Kasumi-1 (cell line): ENCODE measurements at places on chromosomes 3 and 15.

DNA sequence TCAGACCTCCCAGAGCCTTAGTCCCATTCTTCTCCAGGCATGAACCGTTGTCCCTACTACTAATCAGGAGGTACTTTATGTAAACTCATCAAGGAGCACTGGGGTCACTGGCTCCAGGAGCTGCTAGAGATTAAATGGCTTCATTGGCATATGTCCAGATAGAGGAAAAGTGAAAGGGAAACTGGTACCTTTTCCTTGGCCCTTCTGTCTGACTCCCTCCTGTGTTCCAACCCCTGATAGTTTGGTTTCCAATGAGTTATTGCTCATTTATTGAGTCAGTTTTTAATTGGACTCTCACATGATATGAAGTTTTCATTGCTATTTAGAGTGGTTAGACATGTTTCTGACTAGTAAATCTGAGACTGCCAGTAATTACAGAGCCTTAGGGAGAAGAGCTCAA, 130.5 kb upstream of the BFSP2 start:
- no peak for DNase-seq

DNA sequence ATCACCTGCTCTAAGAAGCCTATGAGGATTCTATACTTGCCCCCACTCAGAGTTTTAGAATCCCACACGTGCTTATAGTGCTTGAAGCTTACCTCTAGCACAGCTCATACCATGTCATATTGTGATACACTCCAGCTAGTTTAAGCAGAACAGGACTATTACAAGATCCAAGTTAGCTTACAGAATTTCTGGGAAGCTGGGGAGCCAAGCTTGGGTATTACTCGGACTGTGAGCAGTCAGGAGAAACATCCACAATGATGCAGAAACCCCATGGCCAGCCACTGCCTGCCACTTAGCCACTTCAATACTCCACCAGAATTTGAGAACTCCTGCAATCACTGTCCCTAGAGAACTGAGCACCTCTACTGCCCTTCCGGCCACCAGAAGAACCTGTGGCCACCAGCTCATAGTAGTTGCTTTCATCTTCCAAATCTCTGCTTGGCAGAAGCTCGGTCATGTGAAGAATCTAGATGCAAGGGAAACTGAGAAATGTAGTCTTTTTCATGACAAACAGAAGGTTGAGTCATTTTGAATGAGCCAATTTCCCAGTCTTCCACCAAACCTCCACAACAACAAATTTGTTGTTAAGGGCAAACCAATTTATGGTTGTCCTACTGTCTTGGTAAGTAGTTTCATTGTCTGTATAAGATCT, 27.7 kb upstream of the SSR3 start:
- no peak for DNase-seq

- DNase-seq, result no peak
Observed at GRCh38 chr15:80659375-80659774, 35.7 kb upstream of the ABHD17C start.

DNA sequence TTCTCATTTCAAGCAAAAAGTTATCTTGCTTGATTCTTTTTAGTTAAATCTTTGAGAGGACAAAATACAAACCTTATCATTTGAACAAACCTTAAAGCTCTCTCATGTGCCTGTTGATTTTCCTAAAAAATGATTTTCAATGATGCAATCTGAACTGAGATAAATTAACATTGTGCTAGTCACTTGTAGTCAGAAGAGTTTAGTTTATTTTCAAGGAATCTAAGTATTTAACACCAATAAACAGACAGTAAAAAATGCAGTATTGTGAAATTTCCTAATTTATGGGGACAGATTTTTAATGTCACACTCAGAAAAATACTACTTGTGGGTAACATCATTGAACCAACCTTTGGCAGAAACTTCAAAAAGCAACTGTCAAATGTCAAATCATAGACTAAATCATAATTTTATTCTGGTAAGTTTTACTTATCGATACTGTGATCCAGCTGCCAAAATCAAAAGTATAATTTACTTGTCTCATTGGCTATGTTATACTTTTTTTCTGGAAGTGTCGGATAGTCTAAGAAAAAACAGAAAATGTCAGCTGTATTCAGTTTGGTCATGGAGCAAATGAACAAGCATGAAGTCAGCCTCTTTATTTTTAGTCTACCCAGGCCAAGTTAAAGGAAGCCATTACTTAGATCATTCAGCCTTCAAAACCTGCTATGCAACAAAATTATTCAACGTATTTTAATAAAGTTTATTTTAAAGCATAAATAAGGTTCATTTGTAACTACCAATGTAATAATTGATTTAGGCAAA, 52.4 kb upstream of the FNDC3B start:
- DNase-seq, result no peak

GRCh38 chr3:157125101-157125500, 34.8 kb downstream of the CCNL1 start:
- DNase-seq, result no peak

DNA sequence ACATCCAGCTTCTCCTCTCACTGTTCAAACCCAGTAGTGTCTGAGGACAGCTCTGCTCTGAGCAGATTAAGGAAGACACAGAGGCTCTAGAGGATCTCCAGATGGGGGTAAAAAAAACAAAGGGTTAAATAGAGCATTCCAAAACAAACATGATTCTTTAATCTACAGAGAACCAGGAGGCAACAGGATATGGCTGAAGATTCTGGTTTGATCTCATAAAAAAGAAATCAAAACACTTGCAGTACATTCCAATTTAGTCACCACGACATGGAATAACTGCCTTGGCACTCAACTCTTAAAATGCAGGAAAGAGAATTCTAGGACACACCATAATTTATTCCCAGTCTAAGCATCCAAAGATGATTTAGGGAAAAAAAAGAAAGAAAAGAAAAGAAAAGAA, 32.0 kb downstream of the TM4SF4 start:
- no peak for DNase-seq

- DNase-seq, result no peak
Observed at GRCh38 chr15:78387246-78388037, 47.3 kb downstream of the CRABP1 start.

GRCh38 chr15:71331173-71331572, 215.9 kb downstream of the THSD4 start:
- no peak for DNase-seq

DNA sequence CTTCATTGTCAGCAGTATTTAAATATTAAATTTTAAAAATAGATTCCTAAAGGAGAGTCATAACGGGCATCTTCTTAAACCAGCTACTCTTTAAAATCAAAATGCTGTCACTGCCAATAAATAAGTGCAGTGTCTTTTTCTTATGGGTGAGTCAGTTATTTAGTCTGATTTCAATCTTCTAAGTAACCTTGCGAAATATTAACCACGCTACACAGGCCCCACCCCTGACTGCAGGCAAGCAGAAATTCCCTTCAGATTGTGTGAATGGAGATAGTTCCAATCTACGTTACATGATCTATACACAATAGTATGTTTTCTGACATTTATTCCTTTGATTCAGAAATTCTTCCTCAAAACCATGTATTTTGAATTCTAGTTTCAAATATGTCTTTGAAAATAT, 141.5 kb downstream of the GADL1 start:
- DNase-seq, result peak; percentile 10

GRCh38 chr3:23396746-23397145, 193.6 kb downstream of the UBE2E2 start:
- no peak for DNase-seq

GRCh38 chr3:129425213-129425612, 3.2 kb downstream of the EFCAB12 start:
- no peak for DNase-seq

GRCh38 chr3:152318512-152318911, 49.8 kb downstream of the MBNL1 start:
- no peak for DNase-seq

- no peak for DNase-seq
Observed at GRCh38 chr3:182787302-182788036, 5.8 kb upstream of the ATP11B start.

GRCh38 chr3:2993736-2994135, 116.4 kb downstream of the IL5RA start:
- no peak for DNase-seq

GRCh38 chr3:69352305-69353087, 33.4 kb downstream of the FRMD4B start:
- DNase-seq, result no peak

DNA sequence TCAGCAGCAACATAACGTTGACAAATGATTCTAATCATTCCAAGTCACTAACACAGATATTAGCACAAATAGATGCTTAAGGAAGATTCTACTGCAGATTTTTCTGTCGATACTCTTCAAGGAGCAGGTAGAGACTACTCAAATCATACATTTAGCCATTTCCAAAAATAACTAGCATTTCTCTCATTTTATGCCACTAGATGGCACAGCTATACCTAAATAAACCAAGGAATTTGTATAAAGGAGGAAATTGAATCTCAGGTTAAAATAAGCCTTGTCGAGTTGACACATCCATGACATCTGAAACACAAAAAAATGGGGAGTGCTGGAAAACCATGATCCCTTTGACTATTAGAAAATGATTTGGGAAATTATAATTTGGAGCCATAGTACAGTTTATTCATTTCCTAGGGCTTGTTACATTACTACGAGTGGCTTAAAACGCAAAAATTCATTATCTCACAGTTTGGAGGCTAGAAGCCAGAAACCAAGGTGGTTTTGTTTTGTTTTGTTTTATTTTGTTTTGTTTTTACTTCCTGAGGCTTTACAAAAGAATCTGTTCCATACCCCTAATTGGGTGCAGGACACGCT, 59.5 kb upstream of the STRIT1 start:
- DNase-seq, result peak; percentile 73

- no peak for DNase-seq
Observed at GRCh38 chr15:36024031-36024688, 478.2 kb upstream of the DPH6 start.

- DNase-seq, result no peak
Observed at GRCh38 chr15:92430069-92430440, 36.4 kb downstream of the ST8SIA2 start.

DNA sequence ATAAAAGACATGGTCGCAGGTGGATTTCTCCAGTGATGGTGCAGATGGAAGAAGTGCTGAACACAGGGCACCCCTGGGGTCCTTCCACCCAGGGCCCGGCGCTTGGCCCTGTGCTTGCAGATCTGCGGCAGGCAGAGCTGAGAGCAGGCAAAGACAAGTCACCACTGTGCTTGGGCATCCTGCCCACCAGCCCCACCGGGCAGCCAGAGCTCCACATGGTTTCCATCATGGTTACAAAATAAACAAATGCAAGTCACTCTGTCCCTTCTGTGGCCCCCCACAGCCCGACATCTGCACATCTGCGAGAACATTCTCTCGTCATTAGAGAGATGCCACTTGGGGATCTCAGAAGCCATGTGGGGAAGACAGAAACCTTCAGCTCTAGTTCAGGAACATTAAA, 37.6 kb upstream of the SFMBT1 start:
- DNase-seq, result no peak

DNA sequence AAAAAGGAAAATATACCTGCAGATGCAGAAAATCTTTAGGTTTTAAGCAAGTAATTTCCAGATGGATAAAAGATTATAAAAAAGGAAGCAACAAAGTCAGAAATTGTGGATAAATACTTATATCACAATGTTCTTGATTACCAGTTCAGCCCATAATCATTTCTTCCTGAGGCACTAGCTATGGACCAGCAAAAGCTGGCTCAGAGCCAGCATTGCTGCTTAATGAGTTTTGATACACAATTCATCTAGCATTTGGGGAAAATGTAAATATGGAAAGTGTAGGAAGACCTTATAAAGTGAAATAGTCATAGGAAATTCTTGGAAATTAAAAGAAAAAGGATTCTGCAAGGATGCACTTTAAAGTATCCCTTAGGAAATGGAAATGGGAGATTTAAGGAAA, 168.3 kb upstream of the GBE1 start:
- no peak for DNase-seq

- DNase-seq, result no peak
Observed at GRCh38 chr3:160828880-160829279, 72.8 kb downstream of the PPM1L start.

- DNase-seq, result no peak
Observed at GRCh38 chr3:130963878-130964277, 62.7 kb downstream of the ASTE1 start.

GRCh38 chr3:7667774-7668173, 806.9 kb downstream of the GRM7 start:
- DNase-seq, result no peak

DNA sequence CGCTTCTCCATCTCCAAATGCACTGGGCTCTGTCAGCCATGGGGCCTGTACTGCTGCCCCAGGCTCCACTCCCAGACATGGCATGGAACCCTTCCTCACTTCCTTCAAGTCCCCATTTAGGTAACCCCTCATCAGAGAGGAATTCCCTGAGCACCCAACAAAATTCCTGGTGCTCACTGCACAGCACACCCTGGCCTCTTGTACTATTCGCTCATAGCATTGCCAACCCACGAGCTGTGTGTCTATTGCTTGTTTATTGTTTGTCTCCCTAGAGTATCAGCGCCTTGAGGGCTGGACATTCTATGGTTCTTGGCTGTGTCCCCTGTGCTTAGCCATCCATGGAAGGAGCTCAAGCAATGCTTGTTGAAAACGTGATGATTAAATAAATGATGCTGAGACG, 46.1 kb upstream of the SLCO2A1 start:
- no peak for DNase-seq

DNA sequence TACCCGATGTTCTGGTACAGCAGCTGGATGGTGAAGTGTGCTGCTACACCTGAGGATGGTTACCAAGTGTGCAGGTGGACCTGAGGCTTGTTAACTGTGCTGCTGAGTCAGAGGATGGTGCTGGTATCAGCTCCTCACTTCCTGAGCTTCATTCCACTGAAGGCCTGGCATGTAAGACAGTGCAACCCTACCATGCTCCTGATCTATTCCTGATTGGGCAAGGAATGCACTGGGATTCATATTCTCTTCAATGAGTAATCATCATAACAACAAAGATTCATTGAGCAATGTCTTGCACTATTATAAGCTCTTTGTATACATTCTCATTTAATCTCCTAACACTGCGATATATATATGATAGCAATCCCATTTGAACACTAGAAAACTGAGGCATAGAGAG, 62.9 kb upstream of the THSD4 start:
- DNase-seq, result no peak

DNA sequence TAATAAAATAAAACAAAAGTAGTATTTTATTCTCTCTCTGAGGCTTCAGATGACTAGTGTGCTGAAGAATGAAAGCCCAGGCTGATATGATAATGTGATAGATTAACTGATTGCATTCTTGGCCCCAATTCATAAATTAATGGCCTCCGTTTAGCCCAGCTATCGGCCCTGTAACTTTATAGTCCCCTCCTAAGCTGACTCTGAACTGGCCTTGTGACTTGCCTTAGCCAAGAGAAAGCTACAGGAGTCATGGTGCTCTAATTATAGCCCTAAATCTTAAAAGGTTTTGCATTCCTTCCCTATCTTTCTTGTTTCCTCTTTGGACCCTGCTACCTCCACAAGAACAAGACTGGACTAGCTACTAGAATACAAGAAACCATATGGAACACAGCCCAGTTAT, 123.2 kb upstream of the EPHA3 start:
- DNase-seq, result no peak

- no peak for DNase-seq
Observed at GRCh38 chr15:73232776-73233175, 136.0 kb downstream of the HCN4 start.

DNA sequence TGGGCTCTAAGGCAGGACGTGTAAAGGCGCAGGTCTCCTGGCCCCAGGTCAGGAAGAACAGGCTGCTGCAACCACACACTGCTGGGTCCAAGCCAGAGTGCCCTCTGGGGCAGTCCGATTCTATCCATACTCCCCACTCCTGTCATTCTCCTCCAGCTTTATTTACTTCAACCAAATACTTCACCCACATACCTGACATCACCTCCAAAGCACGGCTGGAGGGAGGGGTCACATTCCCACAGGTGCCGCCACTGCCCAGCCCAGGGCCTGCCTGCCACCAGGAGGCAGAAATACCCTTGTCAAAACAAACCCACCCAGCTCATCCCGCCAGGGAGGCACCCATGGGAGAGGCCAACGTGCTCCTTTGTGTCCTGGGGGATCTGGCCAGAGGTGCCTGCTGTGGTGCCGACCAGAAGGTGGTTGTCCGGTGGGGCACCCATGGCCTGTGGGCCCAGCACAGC, 100.4 kb downstream of the DAPK2 start:
- DNase-seq, result no peak
